ENCODE measurements at places on chromosomes 2 and 18. TPM values are rescaled to one million over a fixed set of nuclear protein-coding genes. Genes with fewer than 3 reads are reported as not detected.

Gene CYP27C1
- total RNA-seq: 1.2 TPM

GRCh38 chr18:54240629-54241107 lies 16.2 kb upstream of the MBD2 start:
- no peak for DNase-seq

- no peak for DNase-seq
Measured at GRCh38 chr2:177733-178132, 86.1 kb downstream of the SH3YL1 start.

DNA sequence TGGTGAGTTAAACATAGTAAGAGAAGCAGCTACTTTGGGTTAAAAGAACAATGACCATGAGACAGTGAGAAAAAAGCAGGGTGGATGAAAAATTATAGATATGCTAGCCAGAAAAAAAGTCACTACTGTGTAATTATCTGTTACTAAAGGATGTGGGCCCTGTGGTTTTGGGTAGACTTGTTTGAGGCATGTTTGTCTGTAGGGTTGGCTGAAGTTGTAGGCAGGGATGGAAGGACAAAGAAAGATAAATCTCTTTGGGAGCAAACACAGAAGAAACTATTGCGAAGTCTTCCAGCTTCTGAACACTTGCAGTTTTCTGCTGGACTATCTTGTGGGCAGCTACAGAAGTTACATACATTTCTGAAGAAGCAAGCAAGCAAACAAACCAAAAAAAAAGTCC lies 28.2 kb downstream of the RND3 start:
- no peak for DNase-seq

GRCh38 chr2:172040311-172040710 lies 40.6 kb downstream of the METAP1D start:
- no peak for DNase-seq

Gene COL4A4
- total RNA-seq: 6.4 TPM

DNA sequence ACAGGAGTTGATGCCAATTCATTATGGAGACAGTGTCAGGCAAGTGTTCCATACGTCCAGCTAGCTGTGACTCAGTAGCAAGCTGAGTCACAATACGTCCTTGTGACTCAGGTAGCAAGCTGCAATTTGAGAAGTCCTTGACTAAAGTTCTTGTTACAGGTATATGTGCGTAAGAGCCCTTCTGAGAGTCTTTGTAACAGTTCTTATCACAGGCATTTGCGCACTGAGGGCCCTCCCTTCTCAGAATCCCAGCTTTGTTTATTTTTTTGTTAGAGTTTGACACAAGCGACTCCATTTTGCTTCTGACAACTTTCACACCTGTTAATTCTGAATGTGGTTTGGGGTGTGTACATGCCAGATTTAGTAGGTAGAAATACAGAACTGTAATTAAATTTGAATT lies 20.1 kb upstream of the ACMSD start:
- no peak for DNase-seq

GRCh38 chr18:13296867-13297574 lies 78.5 kb downstream of the LDLRAD4 start:
- DNase-seq: no peak

Gene DYNC2LI1
- 83.8 TPM for total RNA-seq

Data from uterus (tissue), 4 donors.